ENCODE measurements at places on chromosomes 5 and 9. TPM values are rescaled to one million over a fixed set of nuclear protein-coding genes. Genes with fewer than 3 reads are reported as not detected.
A peak's percentile ranks its signal among the peaks of the same experiment; 100 is the strongest.

DBH gene
- not detected for total RNA-seq

DNA sequence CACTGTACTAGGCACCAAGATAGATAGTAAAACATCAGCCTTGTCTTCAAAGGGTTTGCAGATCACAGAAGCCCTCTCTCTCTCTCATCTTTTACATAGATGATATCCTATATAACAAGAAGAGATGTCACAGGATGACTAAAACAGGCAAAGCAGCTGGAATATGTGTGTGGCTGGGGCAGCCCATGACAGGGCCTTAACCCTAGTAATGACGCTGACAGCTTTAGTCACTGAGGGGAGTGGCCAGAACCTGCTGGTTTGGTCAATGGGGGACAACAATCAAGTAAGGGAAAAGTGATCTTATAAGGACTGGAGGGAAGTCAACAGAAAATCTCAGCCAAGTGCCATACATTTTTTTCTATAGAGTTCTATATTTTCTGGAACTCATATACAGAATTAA, 41.9 kb upstream of the RIC1 start:
- DNase-seq, result peak; percentile 64

GRCh38 chr9:94927762-94928670, 201.5 kb downstream of the AOPEP start:
- no peak for DNase-seq

DNA sequence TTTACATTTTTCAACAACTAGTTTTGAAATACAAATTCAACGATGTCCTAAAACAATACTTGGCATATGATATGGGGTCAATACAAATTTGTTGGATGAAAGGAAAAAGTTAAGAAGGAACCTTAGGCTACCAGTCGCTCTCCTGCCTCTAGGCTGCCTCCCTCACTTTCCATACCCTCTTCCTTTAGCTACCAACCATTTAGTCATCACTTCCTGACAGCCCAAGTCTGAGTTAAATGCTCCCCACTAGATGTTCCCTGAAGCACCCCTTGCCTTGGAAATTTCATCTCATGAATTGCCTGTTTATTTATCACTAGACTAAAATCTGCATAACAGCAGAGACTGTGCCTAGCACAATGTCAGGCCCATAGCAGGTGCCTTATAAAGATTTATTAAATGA, 2.7 kb upstream of the LARS1 start:
- no peak for DNase-seq

DNA sequence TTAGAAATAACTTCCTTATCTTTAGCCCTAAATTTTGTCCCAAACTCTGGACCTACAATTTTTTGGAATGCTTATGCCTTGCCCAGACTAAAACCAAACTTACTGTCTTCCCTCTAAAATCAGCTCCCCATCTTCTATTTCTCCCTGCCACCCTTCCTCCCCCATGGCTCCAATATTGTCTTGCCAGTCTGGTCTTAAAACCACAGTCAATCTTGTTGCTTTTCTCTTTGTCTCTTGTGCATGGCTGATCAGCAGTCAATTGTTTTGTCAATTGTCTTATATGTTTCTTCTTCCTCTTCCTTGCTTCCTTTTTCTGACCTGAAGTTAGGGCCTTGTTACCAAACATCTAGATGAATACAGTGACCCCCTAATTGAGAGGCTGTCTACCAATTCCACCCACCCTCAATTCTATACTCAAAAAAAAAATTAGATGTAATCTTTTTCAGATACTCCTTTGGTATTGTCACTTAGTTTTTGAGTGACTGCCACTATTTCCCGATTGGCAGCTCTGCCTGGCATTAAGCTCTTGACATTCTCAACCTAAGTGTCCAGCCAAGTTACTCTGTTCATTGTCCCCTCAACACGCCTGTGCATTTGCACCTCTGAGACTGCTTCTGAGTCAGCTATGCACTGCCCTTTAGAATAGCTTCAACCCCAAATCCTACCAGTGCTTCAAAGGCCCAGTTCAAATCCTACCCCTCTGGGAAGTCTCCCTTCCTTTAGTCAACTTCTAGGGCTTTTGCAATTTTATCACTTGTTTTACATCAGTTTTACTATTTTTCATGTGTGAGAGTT, 2.5 kb downstream of the PDCD1LG2 start:
- no peak for DNase-seq

Measured in lung microvascular endothelial cell (primary cell).